ENCODE measurements at places on chromosomes 7 and 10.

DNA sequence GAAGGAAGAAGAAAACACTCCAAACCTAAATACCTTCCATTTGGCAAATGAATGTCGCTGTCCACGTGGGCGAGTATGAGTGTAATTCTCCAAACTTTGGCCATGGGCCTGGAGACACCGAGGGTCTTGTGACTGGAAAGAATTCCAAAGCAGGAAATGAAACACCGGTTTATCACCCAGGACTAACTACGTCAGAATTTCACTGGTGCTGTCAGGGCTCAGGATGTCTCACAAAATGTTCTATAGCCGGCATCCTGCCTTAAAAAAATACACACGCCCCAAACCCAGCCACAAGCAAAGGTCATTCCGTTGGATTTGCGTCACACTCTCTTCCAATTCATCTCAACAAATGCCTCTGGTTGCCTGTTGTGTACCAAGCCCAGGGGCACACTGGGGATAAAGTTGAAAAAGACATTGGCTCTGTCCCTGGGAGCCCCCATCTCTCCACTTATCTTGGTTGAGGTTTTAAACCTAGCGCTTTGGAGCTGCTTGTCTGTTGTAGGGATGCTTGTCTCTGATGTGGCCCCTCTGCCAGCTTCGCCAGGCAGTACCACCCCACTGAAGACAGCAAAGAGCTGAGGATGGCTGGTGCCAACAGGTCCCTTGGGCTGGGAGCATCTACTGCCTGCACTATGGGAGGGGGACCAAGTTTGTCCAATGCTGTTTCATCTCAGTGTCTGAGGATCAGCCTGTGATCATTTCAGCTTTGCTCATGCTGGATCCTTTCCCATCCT, 31.2 kb downstream of the GSTO2 start:
- no peaks in the 10 kb centered on the region for H3K36me3 ChIP-seq
- H3K27me3 ChIP-seq = no peaks in the 10 kb centered on the region
- no peak overlapping the region for H3K4me3 ChIP-seq
- H3K27ac ChIP-seq = peak overlapping the region; percentile 98

DNA sequence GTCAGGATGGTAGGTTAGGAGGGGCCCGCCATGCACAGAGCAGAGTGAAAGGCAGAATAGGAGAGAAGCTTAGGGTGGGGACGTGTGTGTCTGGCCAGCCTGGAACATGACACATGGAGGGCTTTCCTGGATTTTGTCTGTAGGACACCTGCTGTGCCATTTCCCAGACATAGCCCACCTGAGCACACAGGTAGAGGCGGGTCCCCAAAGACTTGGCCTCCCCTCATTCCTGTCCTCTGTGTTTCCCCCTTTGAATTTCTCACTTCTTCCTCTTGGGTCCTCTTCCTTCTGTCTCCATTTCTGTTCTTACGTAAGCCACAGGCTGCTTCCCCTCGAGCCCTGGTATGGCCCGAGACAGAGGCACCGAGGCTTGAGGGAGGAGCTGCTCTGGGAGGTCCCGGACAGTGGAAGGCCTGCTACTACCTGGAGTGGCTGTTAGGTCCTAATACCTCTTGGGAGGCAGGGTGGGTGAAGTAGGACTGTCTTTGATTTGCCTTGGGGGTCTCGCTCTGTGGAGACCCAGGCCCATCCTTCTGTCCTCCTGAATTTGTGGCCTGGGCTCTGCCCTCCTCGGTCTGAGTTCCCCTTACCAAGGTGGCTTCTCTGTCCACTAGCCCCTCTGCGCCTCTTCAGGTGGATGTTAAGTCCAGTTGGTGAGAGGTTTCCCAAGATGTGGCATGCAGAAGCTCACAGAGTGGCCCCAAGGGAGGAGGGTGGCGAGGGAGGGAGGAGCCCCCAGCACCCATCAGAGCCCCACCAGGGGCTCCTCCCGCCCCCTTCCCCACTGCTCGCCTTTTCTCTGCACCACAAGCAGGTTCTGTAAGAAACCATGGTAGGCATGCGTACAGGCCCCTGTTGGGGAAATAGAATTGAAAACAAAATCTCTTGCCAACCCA, 5.5 kb downstream of the ZNF775 start:
- H3K4me3 ChIP-seq = no peak overlapping the region
- DNase-seq = no peak
- H3K36me3 ChIP-seq = no peaks in the 10 kb centered on the region
- no peaks in the 10 kb centered on the region for H3K27me3 ChIP-seq

DNA sequence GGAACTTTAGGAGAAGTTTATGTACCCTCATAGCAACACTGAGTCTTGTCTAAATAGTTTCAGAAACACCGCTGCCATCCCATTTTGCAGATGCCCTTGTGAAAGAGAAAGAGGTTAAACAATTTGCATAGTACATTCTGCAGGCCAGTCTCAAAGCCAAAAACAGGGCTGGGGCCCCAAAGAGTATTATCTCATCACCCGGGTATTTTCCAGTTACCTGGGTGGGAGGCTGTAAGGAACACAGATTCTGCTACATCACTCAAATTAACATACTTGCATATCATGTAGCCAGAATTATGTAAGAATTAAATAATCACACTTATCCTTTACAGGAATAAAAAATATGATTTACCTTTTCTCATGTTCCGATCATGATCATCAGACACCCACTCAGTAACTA, 3.1 kb upstream of the FAM171A1 start:
- peaks cover under 1% of the 10 kb centered on the region for H3K27me3 ChIP-seq
- H3K36me3 ChIP-seq = no peaks in the 10 kb centered on the region
- no peak overlapping the region for H3K27ac ChIP-seq
- H3K4me1 ChIP-seq = no peaks in the 10 kb centered on the region

GRCh38 chr7:133851411-133851810, 275.7 kb upstream of the LRGUK start:
- no peaks in the 10 kb centered on the region for H3K36me3 ChIP-seq
- no peaks in the 10 kb centered on the region for H3K27me3 ChIP-seq
- H3K27ac ChIP-seq = no peak overlapping the region
- H3K4me1 ChIP-seq = peaks cover 12% of the 10 kb centered on the region
